ENCODE measurements at places on chromosomes 5 and 9.

- DNase-seq = no peak
Observed at GRCh38 chr5:33309068-33309467, 131.7 kb upstream of the TARS1 start.

DNA sequence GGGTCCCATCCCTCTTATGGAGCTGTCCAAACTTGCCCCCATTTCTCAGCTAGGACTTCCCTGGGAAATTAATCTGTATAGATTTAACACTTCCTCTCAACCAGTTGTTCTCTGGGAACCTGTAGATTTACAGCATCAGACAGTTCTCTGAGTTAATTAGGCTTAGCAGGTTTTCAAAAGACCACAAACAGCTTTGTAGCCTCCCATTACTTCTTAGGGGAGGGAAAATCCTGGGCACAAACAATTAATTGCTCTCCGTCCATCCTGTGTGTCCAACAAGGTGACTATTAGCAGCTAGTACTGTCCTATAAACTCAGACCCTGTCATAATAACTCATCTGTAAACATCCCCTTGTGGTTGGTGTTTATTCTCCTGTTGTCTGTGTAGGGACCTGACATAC lies 197.9 kb downstream of the GOLPH3 start:
- DNase-seq = no peak

GRCh38 chr5:143214458-143214857 lies 189.0 kb downstream of the NR3C1 start:
- no peak for DNase-seq

GRCh38 chr9:129665389-129665775 lies at the start of gene PRRX2:
TSS of gene PRRX2 (plus strand) at chr9:129665647. CDS start at chr9:129665868, 221 bp downstream.
- no peak for DNase-seq

GRCh38 chr9:69465473-69465872 lies 140.5 kb downstream of the ENTREP1 start:
- no peak for DNase-seq

DNA sequence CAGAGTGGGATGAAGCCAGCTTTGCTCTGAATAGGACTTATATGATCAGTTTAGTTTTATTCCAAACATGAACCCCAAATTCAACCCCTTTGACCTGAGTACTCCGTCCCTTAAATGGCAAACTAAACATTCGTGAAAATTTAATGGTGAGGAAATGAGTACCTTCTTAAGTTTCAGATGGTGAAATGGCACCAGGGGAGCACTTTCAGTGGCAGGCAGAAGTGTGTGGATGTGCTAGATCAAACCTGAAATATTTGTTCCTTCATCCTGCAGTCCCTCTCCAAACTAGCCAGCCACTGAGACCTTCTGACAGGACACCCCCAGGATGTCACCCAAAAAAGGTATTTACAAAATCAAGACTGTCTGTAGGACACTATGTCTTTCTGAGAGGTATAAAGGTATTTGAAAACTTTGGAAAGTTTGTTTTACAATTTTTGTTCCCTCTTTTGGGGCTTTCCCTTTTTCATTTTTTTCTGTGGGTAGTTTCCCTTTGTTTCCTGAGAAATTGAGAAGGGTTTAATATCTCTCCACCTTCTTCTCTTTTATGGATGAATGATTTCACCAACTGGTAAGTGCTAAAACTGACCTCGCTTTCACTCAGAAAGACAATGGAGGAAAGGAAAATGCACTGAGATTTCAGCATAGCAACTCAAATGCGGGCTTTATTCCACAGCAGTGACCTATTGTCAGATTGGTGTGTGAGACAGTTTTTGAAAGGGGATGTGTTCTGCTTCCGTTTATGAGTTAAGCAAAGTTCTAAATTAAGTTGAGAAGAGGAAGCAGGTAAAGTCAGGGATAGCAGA lies 127.1 kb downstream of the TMC1 start:
- no peak for DNase-seq

GRCh38 chr9:71127301-71127700 lies 5.9 kb upstream of the TRPM3 start:
- DNase-seq = no peak

- DNase-seq = no peak
Observed at GRCh38 chr9:110923601-110924000, 114.7 kb downstream of the LPAR1 start.

- DNase-seq = no peak
Observed at GRCh38 chr5:147713550-147714295, 68.8 kb downstream of the JAKMIP2 start.

- no peak for DNase-seq
Observed at GRCh38 chr9:108655818-108656217, 200.0 kb downstream of the ACTL7B start.

DNA sequence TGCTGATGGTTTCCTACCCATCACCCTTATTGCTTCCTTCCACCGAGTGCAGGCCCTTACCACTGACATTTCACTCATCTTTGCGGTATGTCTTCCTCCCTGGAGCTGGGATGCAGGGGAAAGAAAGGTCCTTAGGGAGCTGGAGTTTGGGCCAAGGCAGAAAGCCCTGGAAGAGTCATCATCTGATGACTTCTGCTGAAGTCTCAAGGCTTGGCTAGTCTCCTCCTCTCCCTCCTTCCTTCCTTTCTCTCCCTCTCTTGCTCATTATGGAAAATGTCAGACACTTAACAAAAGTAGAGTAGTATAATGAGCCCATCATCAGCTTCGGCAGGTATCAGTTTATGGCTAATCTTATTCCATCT lies 40.0 kb downstream of the LARP1 start:
- no peak for DNase-seq
